ENCODE measurements at places on chromosomes 3 and 15.

GRCh38 chr3:160393346-160394008 is 5.5 kb downstream of the IFT80 start:
- no peak for DNase-seq

DNA sequence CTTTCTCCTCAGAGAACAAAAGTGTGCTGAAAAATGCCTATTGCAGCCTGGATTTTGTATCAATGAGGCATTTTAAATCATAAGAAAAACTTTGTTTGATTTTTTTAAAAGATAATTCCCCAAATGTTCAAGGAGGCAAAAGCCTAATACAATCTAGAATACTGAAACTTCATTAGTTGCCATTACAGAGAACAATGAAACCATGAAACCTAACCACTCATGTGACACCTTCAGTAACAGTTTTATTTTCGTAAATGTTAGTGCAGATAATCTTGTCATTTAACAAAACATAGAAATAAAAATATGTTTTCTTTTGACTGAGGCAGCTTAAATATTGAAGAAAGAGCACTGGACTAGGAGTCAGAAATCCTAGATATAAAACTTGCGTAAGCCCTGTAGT is 655.9 kb downstream of the RBMS3 start:
- DNase-seq = no peak

DNA sequence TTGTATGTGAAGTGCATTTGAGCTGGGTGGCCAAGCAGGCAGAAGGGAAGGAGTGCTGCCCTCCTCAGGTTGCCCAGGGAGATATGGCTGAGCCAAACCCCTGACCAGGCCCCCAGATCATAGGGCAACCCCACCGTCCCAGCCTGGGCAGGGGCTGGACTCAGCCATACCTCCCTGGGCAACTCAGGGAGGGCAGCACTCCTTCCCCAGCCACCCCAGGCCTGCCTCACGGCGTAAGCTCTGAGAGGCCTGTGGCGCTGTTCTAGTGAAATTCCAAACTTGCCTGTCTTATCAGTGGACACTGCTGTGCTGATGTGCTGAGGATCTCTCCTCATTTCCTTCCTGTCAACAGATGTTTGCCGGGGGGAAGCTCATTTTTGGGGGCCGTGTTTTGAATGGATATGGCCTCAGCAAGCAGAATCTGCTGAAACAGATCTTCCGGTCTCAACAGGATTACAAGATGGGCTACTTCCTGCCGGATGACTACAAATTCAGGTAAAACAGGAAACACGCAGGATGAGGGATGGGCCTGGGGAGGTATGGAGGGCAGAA is 57.6 kb upstream of the FGD5 start:
- DNase-seq = no peak

DNA sequence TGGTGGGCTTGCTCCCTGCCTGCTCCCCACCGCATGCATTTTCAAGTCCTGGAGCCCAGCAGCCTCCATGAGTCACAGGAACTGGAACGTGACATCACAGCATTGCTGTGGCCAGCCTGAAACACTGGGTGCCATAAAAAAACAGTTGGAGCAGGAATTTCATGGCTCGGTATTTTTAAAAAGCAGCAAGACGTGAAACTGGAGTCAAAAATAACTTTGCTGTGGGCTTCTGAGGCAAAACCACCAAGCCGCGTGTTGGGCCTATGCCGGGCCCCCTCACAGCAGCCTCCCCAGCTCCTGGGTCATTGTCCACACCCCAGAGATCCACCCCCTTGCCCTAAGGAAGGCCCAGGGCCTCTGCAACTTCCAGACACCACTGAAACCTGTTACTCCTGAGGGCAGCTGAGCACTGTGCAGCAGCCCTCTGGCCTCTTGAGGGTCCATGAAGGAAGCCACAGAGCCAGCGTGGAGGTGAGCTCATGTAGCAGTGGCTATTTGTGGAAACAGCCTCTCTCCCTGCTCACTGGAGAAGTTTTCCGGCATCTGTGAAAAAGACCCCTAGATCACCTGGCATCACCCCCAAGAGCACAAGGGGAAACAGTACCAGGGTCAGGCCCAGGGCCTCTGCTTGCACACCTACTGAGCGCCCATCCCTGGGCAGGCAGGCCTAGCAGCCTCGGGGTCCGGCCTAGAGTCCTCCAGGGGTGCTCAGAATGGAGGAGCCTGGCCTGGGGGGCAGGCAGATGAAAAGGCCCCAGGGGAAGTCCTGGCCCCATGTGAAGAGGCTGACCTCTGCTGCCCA is 34.0 kb upstream of the DUSP7 start:
- no peak for DNase-seq

DNA sequence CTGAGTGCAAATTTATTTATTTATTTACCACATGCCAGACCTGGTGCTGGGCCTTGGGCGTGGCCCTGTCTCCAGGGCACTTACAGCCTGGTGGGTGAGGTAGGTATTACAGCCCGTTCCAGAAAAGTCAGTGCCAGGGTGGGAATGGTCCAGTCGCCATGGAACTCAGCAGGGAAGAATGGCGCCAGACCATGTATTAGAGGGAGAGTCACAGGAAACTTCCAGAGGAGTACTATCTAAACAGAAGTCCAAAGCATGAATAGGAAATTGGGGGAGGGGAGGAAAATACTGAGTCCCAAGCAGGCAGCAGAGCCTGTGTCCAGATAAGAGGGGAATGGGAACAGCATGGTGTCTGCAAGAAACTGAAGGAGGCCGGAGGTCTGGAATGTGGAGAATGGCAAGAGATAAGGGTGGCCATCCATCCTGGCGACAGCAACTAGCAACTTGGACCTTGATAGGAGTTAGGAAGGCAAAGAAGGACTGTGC is 27.0 kb downstream of the SH3BP5 start:
- DNase-seq = peak; percentile 24

GRCh38 chr15:22796079-22796478 is 9.6 kb downstream of the NIPA1 start:
- DNase-seq = no peak

DNA sequence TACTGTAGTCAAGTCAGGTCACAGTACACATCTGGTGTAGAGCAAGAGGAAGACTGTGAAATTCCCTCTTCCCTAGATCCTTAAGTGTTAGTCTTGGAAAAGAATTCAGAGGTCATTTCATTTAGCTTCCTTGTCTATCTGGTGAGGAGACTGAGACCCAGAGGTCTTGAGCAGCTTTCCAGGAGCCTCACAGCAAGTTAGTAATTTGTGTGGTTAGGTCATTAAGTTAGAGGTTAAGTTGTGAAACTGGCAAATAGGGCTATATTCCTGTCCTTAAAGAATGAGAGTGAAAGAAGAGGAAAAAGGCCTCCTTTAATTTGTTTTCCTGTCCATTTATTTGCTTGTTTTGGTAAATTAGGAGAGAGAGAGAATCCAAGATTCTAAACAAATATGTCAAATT is 9.0 kb downstream of the PODXL2 start:
- no peak for DNase-seq

GRCh38 chr3:32435911-32436815 is 44.5 kb downstream of the CMTM7 start:
- DNase-seq = no peak

- DNase-seq = no peak
These were observed 345.6 kb downstream of the MCTP2 start for GRCh38 chr15:94576889-94577533.

DNA sequence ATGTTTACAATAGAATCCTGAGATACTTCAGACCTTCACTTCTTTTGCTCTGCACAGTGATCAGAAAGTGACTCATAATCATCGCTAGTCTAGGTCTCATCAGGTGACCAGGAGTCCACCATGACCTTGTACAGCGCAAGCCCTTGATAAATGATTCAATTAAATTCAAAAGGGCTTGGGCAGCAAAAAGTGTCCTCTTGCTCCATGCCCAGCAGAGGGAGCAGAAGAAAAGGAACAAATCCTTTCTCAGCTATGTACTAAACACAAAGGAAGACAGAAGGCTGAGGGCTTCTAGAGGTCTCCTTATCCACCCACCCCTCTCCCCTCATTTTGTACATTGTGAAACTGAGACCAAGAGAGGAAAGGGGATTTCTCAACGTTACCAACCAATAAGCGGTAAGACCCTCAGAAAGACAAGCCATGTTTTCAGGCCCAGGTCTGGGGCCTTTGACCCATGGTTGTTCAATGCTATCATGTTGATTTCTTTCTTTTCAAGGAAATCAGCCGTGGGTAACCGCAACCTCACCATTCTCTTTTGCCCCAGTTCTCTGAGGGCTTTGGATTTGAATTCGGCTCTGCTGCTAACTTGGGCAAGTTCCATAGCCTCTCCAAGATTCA is 74.8 kb downstream of the AQP9 start:
- no peak for DNase-seq

DNA sequence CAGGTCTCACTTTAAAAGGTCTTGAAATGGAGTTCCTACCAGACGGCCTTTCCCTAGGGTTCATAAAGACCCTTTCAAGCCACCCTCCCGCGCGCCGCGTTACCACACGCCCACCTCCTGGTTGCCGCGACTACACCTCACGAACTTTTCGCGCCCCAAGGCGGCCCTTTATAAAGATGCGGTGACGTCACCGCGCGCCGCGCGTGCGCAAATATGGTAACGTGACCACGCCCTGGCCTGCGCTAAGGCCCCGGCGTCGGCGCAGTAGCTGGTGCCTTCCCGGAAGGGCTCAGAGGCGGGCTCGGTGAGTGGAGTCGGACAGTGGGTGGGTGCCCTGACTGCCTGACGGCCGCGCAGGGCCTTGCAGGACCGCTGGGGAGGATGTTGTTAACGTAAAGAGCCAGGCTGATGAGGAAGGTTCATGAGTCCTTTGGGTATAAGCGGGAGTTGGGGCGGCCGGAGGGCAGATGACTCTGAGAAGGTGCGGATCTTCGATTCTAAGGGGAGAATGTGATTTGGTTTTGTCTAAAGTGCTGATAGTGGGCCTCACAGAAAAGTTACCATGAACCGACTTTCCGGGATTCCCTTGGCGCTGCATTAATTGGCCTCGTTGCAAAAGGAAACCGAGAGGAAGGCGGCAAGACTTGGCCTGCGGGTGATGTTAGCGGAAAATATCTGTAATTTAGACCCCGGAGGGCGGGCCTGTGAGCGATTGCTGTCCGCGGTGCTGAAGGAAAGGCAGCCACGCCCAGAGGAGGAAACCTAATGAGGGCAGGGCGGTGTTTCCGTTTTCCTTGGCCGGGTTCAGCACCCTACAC is 54.4 kb downstream of the FEZF2 start:
- peak; percentile 85 for DNase-seq

- DNase-seq = no peak
These were observed 82.5 kb upstream of the CTNNB1 start for GRCh38 chr3:41116851-41117250.

- DNase-seq = no peak
These were observed 250.4 kb downstream of the NTRK3 start for GRCh38 chr15:88006146-88006545.

- DNase-seq = no peak
These were observed 48.3 kb upstream of the CCDC50 start for GRCh38 chr3:191280882-191281281.

DNA sequence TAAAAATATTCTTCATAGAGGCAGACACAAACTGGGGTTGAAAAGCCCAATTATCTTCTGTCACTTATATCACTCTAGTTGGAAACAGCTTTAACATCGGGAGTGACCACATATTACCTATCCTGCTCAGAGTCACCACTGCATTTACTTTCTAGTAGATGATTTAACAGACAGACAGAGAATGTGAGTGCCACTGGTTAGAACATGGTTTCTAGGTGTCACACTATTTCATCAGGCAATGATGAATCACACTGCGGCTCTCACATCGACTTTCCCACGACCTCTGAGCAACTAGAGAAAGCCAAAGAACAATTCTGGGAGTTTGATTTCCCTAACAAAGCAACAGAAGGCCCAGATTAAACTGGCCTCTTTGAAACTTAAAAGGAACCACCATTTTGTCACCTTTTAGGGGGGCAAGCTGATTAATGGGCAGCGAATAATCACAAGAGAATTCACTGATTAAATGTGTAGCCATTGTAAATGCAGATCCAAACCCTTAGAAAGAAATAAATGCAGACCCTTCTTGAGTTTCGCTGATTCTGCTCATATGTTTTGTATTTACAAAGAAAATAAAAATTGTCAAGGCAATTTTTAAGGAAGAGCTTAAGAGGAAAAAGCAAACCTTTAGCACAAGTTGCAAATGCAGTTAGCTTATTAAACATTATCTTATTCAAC is 112.6 kb upstream of the KBTBD8 start:
- DNase-seq = no peak

DNA sequence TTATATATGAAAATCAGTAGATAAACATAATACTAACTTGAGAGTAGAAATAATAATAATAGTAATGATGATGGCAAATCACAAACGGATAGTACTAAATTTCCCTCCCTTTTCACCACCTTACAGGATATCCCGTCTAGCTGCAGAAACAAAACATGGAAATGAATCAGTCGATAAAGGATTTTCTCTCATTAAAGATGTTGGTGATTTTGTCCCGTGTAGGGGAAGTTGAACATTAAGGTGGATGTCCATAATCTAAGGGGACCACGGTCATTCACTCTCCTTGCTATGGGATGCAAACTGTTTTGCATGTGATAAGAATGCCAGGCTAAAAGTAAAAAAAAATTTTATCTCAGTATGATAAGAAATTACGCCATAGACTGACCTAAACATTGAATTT is 1027.7 kb upstream of the NR2F2 start:
- no peak for DNase-seq

- no peak for DNase-seq
These were observed 1029.8 kb downstream of the ROBO1 start for GRCh38 chr3:78737988-78738387.

- no peak for DNase-seq
These were observed 167.9 kb downstream of the GREM1 start for GRCh38 chr15:32885713-32886112.

- no peak for DNase-seq
These were observed 1501.6 kb downstream of the OTOL1 start for GRCh38 chr3:162998205-162998604.

GRCh38 chr3:45688194-45688881 is 858 bp upstream of the SACM1L start:
- peak; percentile 16 for DNase-seq

DNA sequence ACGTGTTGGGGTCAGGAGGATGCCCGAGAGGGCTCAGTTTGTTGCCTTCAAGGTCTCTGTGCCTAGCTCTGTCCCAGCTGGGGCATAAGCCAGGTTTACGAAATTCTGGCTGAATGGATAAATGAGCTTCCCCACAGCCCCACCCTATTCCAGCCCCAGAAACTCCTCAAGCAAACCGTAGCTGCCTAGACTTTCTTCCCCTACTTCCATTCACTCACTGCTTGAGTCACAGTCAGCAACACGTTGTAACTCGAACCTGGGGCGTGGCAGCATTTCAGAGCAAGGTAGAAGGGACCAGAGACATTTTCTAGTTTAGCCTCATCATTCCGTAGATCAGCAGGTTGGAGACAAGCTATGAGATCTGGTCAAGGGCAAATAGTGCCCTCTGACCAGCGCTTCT is 24.2 kb downstream of the NMNAT3 start:
- no peak for DNase-seq

- DNase-seq = no peak
These were observed 246.1 kb downstream of the ZIC1 start for GRCh38 chr3:147655236-147655635.

- no peak for DNase-seq
These were observed 18.6 kb upstream of the C15orf40 start for GRCh38 chr15:83030021-83030420.

- DNase-seq = no peak
These were observed 96.2 kb downstream of the OCA2 start for GRCh38 chr15:28002867-28003266.
